ENCODE measurements at places on chromosomes 5 and 9. TPM values are rescaled to one million over a fixed set of nuclear protein-coding genes. Genes with fewer than 3 reads are reported as not detected.

PTGR1 gene
- 72.9 TPM for total RNA-seq

ST8SIA4 gene
- 3.8 TPM for total RNA-seq

FOXB2 gene
- not detected for total RNA-seq

SLC24A2 gene
- not detected for total RNA-seq

NEURL1B gene
- 0.51 TPM for total RNA-seq

PTGES2 gene
- 84.0 TPM for total RNA-seq

IGFBPL1 gene
- 1.8 TPM for total RNA-seq

SLC34A1 gene
- total RNA-seq, result not detected

ADAM19 gene
- total RNA-seq, result 72.8 TPM

PLCXD3 gene
- not detected for total RNA-seq

HNRNPK gene
- 504 TPM for total RNA-seq

INPP5E gene
- 13.6 TPM for total RNA-seq

LCN15 gene
- total RNA-seq, result not detected

SAXO1 gene
- 0.51 TPM for total RNA-seq
